ENCODE measurements at places on chromosomes 13 and 19.

- no peak for DNase-seq
Observed at GRCh38 chr13:66859078-66859477, 371.1 kb downstream of the PCDH9 start.

DNA sequence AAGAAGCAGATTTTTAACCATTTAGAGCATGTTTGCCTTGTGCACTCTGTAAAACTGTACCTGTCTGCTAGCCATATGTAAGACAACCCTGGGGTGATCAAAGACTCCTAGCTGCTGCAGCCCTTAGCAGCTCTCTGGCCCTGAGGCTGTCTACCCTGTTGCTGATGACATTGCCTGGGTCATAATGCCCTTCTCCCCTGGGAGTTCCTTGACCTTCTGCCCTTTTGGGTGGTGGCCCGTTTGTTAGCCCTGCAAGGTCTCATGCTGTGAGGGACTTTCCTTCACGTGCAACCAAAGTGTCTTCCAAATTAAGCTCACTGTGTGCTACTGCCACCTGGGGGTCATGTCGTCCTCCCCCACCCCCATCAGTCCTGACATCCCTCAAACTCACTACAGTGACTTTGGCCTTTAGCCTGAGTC, 7.4 kb downstream of the GPC6 start:
- no peak for DNase-seq

GRCh38 chr19:1134431-1134830, 30.6 kb downstream of the GPX4 start:
- DNase-seq = no peak

- no peak for DNase-seq
Observed at GRCh38 chr19:15863272-15863671, 34.6 kb downstream of the CYP4F2 start.

DNA sequence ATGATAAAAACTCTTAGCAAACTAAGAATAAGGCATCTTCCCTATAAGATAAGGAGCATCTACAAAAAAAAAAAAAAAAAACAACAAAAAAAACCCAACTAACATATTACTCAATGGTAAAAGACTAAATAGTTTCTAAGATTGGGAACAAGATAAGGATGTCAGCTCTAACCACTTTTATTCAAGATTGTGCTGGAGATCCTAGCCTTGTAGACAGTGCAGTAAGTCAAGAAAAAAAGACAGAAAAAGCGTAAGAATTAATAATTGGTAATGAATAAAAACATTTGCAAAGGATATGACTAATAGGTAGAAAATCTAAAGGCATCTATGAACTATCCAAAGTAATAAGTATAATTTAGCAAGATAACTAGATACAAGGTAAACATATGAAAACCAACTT, 33.0 kb downstream of the ZIC2 start:
- no peak for DNase-seq

DNA sequence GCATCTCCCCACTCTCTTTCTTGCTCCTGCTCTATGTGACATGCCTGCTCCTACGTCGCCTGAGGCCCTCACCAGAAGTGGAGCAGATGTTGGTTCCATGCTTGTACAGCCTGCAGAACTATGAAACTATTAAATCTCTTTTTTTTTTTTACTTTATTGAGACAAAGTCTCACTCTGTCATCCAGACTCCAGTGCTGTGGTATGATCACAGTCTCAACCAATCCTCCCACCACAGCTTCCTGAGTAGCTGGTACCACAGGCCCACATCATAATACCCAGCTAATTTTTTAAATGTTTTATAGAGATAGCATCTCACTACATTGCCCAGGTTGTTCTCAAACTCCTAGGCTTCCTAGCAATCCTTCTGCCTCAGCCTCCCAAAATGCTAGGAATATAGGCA, 1067.7 kb downstream of the PCDH9 start:
- no peak for DNase-seq

GRCh38 chr19:10620786-10621185, 4.6 kb upstream of the SLC44A2 start:
- DNase-seq = no peak

Data from right atrium auricular region (tissue), 2 donors.